GF-D8 (cell line): ENCODE measurements at places on chromosomes 13 and 19.

DNA sequence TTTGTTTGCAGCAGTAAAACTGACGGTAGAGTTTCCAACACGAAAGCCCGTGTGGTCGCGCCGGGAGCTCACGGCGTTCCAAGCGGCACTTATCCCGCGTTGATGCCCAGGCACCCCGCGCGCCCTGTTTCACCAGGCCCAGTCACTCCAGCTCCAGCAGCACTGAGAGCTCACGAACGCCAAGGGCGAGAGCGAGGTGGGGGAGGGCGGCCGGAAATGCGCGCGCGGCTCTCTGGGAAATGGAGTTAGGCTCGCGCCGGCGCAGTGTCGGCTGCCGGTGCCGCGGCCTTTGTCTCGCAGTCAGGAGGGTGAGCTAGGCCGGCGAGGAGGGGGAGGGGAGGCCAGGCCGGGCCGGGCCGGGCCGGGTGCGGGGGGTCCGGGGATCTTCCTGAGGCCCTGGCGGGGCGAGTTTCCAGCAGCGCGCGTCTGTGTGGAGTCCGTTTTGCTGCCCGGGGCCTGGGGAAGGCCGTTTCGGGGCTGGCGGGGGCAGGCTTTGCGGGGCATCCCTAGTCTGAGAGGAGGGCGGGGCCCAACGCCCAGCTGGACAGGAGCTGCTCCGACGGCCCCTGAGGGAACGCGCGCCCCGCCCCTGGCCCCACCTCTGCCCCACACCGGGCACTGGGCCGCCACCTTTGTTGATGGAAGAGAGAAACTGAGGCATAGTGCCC, at the start of gene ZNF135:
Gene ZNF135 (plus strand): TSS at position 280 of the 668 bp plus-strand sequence. CDS start 721 bp downstream, outside the sequence.
- peak; percentile 36 for DNase-seq

- DNase-seq = no peak
Observed at GRCh38 chr19:5172859-5173630, 167.6 kb downstream of the PTPRS start.

DNA sequence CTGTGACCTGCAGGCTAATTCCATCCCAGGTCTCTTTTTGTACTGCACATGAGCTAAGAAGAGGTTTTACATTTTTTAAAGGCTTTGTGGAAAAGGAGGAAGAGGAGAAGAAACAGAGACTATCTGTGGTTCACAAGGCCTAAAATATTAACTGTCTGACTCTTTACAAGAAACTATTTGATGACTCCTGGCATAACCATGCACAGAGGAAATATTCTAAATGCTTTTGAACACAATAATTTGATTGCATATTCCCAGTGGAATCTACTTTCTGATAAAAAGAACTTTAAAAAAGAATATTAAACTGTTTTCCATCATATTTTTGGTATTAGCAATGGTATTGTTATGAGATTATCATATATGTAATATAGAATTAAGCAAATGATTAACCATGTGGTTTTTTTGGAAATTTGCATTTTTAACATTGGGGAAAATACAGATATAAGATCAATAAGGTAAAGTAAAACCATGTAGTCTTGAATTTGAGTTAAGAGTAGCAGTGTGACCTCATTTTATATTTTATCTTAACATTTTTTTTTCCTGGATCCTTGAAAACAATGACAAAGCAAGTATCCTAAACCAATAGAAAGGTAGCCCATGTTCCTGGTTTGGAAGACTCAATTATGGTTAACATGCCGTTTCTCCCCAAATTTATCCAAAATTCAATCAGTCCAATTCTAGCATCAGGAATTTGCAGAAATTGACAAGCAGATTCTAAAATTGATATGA, 251.0 kb downstream of the UQCRFS1 start:
- DNase-seq = no peak

GRCh38 chr19:33219261-33219815, 6.3 kb downstream of the SLC7A10 start:
- no peak for DNase-seq

DNA sequence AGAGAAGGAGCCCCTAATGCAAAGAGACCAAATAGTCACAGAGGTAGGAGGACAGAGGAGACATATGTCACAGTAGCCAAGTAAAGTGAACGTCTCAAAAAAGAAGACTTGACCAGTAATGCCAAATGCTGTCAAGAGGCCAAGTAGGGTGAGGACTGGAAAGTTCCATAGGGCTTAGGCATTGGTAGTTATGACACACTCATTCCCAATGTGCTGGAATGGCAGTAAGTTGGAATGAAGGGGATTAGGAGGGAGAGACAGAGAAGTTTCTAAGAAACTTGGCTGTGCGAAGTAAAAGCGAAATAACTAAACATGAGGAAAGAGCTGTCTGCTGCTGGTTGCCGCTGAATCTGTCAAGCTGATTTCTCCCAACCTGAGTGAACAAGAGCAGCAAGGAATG, 14.9 kb upstream of the FRY start:
- DNase-seq = no peak

DNA sequence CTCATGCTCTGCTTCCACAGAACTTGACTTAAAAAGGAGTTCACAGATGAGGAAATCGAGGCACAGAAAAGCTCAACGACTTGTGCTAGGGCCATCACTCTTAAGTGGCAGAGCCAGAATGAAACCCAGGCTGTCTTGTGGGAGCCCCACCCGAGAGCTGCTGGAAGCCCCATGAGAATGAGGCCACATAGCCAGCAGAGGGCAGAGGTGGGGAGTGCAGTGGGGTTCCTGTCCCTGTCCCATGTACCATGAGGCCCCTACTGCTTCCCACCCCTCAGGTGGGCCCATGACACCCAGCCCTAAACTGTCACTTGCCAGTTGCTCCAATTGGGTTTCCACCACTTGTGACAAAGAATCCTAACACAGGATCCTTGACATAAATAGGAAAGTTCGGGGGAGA, 175.9 kb downstream of the IRS2 start:
- DNase-seq = no peak

DNA sequence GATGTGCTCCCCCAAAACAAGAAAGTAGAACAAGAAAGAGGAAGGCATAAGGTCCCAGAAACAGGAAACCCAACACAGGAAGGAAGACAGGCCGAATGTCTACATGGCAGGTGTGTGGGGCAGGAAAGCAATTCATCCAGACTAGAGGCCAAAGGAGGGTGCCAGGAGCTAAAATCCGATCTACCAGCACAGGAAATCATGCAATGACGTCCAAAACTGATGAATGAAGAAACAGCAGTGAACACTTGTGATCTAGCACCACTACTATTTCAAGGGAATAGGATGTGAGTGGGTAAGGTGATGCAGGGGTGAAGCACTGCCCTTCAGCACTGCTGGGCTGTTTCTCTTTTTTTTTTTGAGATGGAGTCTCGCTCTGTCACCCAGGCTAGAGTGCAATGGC, 59.1 kb downstream of the DOCK9 start:
- DNase-seq = peak; percentile 15

- peak; percentile 93 for DNase-seq
Observed at GRCh38 chr19:46784262-46785053, 3.9 kb downstream of the SLC1A5 start.

DNA sequence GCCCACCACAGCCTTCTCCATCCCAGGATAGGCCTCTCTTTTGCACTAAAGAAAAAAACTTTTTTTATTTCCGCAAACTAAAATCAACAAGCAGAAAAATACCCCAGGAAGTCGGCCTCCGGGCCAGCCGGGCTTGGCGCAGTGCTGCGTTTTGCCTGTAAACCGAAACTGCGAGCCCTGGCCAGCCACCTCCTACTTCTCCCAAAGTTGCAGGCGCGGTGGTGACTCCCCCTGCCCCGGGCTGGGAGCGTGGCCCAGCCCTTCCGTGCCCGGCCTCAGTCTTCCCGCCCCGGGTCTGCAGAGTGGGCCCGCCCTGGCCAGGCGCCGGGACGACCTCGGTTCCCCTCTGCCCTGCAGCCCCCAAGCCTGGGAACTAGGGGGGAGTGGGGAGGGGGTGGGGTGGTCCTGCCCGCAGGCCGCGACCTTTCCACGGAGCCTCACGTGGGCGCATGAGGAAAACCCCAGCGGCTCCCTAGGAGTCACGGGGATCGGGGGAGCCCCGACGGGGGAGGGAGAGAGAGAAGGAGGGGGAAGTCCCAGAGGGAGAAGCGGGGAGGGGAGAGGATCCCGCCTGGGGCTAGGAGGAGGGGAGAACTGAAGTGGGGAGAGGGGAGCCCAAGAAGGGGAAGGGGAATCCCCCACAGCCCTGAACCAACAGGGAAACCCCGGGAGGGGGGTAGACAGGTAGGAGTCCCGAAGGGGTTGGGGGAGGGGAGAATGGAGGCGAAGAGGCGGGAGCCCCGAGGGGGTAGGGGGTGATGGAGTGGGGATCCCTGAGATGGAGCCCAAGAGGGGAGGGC, 3.0 kb downstream of the GADD45B start:
- peak; percentile 55 for DNase-seq

DNA sequence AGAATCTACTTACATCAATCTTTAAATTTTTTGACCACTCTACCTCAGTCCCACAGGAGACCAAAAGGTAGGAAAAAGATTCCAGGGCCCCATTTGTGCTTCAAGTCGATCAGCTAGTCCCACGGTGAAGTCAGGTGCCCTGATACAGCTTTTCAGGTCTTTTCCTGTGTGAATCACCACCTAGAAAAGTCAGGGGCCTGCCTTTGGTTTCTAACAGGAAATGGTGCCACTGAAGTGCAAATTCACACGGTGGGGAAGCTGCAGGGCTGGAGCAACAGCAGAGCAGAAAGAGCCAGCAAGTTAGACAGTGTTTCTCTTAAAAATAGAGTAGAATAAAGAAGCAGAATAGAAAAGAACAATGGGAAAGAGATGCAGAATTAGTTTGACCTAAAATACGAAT, 107.5 kb downstream of the KLF12 start:
- DNase-seq = no peak

GRCh38 chr19:54178581-54179261, 5.8 kb upstream of the TMC4 start:
- no peak for DNase-seq

DNA sequence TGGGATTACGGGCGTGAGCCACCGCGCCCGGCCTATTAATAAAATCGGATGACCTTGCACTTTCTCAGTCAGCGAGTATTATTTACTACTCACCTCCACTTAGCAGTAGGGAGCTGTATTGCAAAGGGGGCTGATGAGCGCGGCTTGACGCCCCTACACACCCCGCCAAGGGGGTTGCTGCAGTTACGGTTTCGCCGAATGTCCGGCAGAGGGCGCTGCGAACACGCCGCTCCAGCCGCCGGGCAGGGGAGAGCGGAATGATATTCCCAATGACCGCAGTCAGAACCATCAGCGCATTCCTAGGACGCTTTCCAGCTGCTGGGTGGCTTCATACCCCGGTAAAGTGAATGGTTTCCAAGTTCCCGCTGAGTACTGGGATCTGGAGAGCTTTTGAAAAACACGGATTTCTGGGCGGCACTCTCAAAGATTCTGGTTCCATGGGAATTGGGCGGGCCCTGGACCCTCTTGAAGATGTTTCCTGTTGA, 30.0 kb upstream of the TPT1 start:
- DNase-seq = no peak

GRCh38 chr13:67128136-67128535, 102.0 kb downstream of the PCDH9 start:
- DNase-seq = no peak

GRCh38 chr19:48244281-48244680, 11.4 kb downstream of the CARD8 start:
- DNase-seq = peak; percentile 36

DNA sequence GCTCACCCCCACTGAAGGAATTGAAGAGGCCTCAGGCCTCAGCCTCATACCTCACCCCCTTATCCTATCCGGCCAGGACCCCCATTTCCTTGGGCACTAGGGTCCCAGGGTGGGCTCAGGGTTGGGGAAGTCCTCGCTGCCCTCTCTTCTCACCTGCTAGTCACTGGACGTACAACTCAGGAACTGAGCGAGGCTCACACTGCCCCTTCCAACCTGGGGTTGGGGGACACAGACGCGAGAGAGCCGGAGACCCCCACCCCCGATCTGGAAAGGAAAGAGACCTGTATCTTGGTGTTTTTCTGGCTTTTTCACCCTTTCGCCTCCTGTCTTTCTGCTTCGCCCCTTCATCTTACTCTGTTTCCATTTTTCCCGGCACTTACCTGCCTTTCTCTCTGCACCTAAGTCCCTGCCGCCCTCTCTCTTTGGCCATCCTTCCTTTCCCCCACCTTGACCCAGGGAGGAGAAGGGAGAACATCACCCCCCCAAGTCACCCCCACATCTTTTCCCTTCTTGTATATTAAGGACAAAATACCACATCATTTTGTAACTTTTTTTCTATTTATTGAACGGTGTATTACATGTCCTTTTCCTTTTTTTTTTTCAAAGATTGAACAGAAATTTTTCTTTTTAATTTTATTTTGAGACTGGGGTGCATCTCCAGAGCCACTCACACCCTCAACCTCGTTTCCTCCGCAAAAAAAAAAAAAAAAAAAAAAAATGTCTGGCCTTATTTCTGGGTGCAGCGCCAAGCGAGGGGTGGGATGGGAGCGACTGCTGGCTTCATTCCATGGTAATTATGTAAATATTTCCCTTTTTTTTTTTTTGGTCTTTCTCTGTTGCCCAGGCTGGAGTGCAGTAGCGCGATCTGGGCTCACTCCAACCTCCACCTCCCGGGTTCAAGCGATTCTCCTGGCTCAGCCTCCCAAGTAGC, 36.6 kb downstream of the ZSWIM4 start:
- DNase-seq = no peak

DNA sequence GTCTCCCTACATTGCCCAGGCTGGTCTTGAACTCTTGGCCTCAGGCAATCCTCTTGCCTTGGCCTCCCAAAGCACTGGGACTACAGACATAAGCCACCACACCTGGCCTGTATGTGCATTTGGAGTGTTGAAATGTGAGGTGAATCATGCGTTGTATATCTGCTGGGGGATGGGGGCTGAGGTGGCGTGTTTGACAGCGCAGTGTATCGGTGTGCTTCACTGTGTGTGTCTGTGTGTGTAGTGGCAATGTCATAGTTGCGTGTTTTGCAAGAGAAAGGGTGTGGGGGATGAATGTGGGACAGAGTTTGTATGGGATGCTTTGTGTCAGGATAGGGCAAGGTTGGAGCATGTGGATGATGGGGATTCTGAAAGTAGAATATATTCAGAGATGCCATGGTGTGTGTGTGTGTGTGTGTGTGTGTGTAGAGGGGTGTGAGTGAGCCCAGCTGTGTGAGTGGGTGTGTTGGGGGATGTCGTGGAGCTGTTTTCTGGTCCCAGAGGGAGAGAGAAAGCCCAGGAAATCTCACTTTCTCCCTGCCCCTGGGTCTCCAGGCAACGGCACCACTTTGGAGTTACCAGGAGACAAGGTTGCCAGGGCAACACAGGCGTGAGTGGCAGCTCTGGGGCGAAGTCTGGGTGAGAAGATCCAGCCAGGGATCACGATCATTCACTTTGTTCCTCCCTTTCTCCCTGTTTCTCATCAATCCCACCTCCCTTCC, 1.1 kb upstream of the SWSAP1 start:
- DNase-seq = no peak

- DNase-seq = no peak
Observed at GRCh38 chr13:76860706-76861105, 25.5 kb downstream of the KCTD12 start.

GRCh38 chr13:23571431-23571830, 1.2 kb downstream of the TNFRSF19 start:
- no peak for DNase-seq

GRCh38 chr13:36090592-36090991, 40.6 kb downstream of the DCLK1 start:
- no peak for DNase-seq

DNA sequence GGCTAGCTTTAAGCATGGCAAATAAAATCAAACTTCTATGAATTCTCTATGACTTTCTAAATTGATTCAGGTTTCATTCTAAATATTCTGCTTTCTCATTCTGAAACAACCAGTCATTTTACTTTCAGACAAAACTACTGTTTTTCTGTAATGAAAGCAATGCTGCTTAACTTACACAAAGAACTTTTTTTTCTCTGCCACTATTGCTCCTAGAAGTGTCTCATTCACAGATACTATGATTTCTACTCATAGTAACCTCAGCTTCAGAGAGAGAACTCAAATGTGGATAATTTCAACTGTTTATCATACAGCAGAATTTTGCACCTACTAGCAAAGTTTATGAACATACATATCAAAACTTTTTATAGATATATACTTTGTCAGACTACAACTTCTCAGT, 724.6 kb downstream of the SLITRK5 start:
- no peak for DNase-seq
